ENCODE measurements at places on chromosomes 3 and 15. TPM values are rescaled to one million over a fixed set of nuclear protein-coding genes. Genes with fewer than 3 reads are reported as not detected.

The CXCR6 gene
- total RNA-seq: 2.5 TPM

The P2RY14 gene
- 2.2 TPM for total RNA-seq

The SPSB4 gene
- total RNA-seq: 0.50 TPM

The SI gene
- total RNA-seq: not detected

The TGM4 gene
- not detected for total RNA-seq

The MITF gene
- total RNA-seq: 27.2 TPM

The CASR gene
- total RNA-seq: not detected

The NMD3 gene
- total RNA-seq: 50.6 TPM

The SLC22A14 gene
- 0.65 TPM for total RNA-seq

Data from omental fat pad (tissue), 4 donors.